ENCODE measurements at places on chromosomes 3 and 15.

- DNase-seq = no peak
Observed at GRCh38 chr3:79362571-79363270, 405.1 kb downstream of the ROBO1 start.

DNA sequence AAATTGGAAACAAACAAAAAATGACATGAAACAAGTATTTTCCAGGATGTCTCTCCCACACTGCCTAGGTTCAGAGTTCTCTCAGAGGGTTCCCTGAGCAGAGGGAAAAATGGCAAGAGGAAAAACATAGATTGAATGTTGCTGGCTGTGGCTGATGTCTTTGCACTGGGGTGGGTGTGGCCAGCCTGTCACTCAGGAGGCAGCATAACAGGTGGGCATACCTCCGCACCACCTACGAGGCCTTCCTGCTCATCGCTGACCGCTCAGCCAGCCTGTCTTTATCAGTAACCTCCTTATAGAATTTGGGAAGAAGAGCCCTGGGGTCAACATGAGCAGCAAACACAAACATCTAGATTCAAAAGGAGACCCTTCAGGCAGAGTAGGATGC, 216.6 kb upstream of the UMPS start:
- DNase-seq = no peak

GRCh38 chr3:52094571-52095485, 38.5 kb upstream of the DUSP7 start:
- DNase-seq = no peak

GRCh38 chr3:45547764-45548680, 46.5 kb upstream of the LIMD1 start:
- DNase-seq = no peak

- DNase-seq = no peak
Observed at GRCh38 chr15:90611157-90611556, 81.4 kb downstream of the CRTC3 start.

DNA sequence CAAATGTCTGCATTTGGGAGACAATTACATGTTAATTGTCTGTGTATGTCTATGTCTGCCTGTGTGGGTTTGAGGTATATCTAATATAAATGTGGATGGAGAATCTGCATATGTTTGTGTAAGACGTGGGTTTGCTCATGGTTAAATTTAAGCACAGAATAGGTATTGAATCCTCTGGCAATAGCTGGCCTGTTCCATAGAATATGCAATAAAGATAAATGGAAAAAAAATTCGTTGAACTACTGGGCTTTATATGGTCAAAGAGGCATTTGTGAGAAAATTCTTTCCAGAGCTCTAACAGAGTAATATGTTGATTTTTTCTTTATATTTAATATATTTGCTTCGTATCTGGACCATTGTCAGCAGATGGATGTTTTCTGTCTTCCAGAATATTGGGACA, 1.4 kb downstream of the VPS8 start:
- DNase-seq = no peak

GRCh38 chr3:119898478-119899191, 116.7 kb downstream of the NR1I2 start:
- no peak for DNase-seq

- DNase-seq = no peak
Observed at GRCh38 chr3:73280746-73281145, 219.3 kb downstream of the EBLN2 start.

DNA sequence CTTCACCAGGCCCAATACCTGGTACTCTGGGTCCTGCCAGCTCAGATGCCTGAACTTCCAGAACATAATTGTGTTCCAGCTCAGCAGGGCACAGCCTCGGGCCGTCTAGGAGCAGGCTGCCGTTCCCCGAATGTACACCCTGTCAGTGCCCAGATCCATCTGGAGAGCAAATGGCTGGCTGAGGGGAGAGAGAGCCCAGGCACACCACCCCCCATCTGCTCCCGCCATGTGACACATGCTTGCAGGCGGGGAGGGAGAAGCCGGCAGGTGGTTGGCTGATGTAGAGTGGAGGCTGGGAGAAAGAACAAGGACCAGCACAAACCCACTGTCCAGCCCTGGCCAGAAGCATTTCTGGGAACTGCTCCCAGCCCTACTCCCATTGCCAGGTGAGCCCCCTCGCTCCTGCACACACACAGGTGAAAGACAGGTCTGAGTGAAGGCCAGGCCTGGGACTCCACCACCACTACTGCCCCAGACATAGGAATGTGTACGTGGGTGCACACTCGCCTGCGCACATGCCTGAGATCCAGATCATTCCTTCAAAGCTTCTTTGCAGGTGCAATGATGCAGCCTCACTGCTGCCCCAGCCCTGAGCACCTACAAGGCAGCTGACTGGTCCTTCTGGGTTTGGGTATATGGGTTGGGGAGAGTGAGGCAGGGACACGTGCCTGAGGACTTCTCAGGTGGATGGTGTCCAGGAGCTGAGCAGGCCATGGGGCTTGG, 53.5 kb downstream of the SEMA5B start:
- no peak for DNase-seq

DNA sequence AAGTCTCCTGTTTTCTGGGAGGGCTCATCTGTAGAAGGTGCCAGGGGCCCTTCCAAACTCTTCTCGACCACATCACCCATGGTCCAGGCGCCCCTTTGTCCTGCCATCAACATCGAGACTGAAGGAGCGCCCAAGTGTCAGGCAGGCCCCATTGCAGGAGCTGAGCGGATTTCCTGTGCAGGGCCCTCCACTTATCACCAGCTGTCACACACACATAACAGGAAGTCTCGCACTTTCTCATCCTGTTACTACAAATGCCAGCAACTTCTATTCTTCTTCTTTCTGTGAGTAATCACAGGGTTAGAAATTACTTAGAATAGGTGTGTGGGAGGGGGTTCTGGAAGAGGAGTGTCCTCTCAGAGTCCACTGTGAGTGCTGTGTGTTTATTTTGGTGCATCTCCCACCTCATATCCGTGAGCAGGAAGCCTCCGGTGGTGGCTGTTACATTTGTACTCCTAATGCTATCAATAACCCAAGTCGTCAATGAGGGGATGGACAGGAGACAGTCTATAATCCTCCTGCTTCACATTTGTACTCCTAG, at the start of gene KLHL6:
Gene KLHL6, minus strand, starts transcription at position 166 of the 541 bp plus-strand sequence. Its CDS starts 53 bp downstream, at position 113.
- no peak for DNase-seq

- no peak for DNase-seq
Observed at GRCh38 chr15:98724048-98724447, 75.7 kb downstream of the IGF1R start.

GRCh38 chr3:152865668-152866245, 30.8 kb downstream of the P2RY1 start:
- DNase-seq = no peak

DNA sequence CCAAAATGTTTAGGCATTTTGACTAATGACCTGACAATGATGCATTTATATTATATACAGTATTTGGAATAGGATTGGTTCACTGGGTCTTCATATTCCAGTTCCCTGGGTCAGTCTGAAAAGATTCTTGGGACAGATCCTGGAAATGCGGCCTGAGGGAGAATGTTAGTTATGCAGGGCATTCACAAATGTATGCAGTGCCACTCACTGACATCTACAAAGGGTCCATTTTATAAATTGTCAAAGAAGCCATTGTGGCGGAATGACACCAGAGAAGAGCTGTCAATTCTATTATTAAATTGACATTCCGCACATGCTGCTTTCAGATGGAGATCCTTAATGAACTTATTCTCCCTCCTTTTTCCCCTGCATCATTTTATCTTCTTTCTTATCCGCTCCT, 176.6 kb downstream of the VGLL3 start:
- peak; percentile 8 for DNase-seq

DNA sequence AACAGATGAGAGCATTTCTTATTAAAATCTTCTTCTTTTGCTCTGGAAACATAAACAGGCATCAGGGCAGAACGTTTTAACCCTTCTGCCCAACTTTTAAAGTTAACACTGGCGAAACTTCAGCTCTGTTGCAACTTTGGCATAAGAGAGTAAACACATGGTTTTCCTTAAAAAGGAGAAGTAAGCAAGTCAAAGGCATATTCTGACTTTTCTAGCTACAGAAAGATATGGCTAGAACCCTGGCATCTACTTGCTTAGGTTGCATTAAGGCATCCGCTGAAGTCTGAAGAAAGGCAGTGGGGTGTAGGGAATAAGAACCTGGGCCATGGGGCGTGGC, 13.3 kb upstream of the IL16 start:
- no peak for DNase-seq

- DNase-seq = no peak
Observed at GRCh38 chr3:47732143-47732542, 49.5 kb downstream of the SMARCC1 start.

DNA sequence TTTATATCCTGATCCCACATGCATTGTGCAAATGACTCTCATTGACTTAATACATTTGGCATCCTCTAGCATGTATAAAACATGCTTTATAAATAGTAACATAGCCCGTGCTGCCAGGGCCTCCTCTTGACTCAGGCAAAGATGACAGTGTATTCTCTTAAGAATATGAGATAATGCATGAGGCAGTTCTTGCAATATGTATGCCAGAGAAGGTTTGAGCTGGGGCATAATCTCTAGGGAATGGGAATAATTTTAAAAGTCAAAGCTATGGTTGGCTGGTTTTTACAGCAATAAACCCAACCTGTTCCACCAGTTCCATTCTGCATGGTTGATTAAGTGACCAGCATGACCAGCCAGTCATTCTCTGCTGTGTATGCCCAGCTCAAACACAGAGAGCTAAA, 179.0 kb upstream of the PFN2 start:
- no peak for DNase-seq

DNA sequence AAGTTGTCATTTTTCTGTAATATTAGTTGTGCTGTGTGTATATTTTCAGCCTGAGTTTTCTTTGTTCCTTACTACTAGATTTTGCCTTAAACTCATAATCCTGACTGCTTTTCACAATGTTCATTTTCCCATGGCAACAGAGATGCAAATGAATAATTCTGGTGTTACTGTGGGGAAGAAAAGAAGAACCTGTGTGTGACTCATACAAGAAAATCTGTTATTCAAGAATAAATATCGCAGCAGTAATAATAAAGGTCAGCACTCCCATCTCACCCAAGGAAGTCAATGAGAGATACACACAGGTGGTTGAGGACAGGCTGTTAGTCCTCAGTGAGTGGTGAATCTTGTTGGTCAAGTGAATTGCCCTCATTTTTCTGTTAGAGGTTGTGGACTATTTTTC, 656.6 kb upstream of the NAALADL2 start:
- DNase-seq = no peak

GRCh38 chr15:43489191-43489590, 3.8 kb downstream of the TP53BP1 start:
- DNase-seq = no peak

DNA sequence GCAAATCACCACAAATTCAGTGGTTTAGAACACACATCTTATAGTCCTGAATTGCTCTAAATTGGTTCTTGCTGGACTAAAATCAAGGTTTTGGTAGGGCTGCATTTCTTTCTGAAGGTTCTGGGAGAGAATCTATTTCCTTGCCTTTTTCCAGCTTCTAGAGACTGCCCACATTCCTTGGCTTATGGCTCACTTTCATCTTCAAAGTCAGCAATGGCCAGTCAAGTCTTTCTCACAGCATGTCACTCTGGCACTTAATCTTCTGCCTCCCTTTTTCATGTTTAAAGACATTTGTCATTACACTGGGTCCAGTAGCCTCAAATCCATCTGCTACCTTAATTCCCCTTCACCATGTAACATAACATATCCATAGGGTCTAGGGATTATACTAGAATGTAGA, 149.0 kb downstream of the NEK10 start:
- DNase-seq = no peak

DNA sequence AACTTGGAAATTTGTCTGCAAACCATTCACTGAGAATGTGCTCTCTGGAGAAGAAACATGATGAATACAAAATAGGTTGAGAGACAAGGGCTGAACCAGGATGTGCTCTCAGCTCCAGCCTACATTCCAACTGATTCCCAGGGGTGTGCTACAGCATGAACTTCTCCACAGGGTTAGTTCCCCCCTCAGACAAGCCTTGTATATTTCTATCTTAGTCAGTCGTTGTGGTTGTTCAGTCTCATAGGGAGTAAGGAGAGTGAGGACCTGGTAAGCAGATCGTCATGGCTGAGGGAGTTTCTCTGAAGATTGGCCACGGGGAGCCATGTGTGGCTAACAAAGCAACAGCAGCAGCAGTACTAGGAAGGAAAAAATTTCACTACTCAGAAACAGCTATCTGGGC, 919.7 kb upstream of the CADM2 start:
- no peak for DNase-seq

GRCh38 chr3:141795276-141795675, 32.1 kb downstream of the GRK7 start:
- no peak for DNase-seq

- DNase-seq = no peak
Observed at GRCh38 chr3:13081603-13082360, 8.6 kb upstream of the IQSEC1 start.

- DNase-seq = no peak
Observed at GRCh38 chr3:53083521-53083920, 37.6 kb upstream of the SFMBT1 start.

DNA sequence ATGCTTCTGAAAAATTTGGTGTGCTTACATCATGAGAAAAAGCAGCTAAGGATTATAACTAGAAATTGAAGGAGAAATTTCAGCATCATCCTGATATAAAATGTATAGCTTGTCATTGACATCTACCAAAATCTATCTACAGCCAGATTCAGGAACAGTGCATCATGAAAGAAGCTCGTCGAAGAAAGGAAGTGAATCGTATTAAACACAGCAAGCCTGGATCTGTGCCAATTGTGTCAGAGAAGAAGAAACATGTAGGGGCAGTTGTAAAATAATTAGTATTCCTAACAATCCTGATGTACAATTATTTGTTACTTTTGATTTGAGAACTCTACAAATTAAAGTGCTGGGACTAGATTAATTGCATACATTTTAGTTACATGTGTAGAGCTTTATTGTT, 37.2 kb downstream of the AP4E1 start:
- DNase-seq = no peak

- no peak for DNase-seq
Observed at GRCh38 chr3:146222204-146223046, 28.5 kb downstream of the PLSCR4 start.

- no peak for DNase-seq
Observed at GRCh38 chr3:71142441-71143161, 440.9 kb downstream of the FOXP1 start.
